ENCODE measurements at places on chromosomes 13 and 19. TPM values are rescaled to one million over a fixed set of nuclear protein-coding genes. Genes with fewer than 3 reads are reported as not detected.

- DNase-seq, result no peak
Observed at GRCh38 chr19:2361246-2362045, 1.4 kb downstream of the TMPRSS9 start.

- DNase-seq, result no peak
Observed at GRCh38 chr13:28463481-28463880, 31.4 kb downstream of the FLT1 start.

GRCh38 chr13:99355267-99356011 lies 48.2 kb upstream of the GPR183 start:
- DNase-seq, result no peak

- DNase-seq, result peak; percentile 68
Observed at GRCh38 chr13:51549050-51549449, 35.2 kb upstream of the WDFY2 start.

GRCh38 chr13:95185311-95185710 lies 115.9 kb downstream of the ABCC4 start:
- no peak for DNase-seq

GRCh38 chr19:53878776-53879139 lies 3.2 kb upstream of the PRKCG start:
- no peak for DNase-seq

GRCh38 chr19:18682807-18683108 lies 722 bp upstream of the CRTC1 start:
- no peak for DNase-seq

Gene DNAJC15
- 15.1 TPM for total RNA-seq

Gene CYP4F3
- 0.41 TPM for total RNA-seq

Gene TEX26
- total RNA-seq, result not detected

DNA sequence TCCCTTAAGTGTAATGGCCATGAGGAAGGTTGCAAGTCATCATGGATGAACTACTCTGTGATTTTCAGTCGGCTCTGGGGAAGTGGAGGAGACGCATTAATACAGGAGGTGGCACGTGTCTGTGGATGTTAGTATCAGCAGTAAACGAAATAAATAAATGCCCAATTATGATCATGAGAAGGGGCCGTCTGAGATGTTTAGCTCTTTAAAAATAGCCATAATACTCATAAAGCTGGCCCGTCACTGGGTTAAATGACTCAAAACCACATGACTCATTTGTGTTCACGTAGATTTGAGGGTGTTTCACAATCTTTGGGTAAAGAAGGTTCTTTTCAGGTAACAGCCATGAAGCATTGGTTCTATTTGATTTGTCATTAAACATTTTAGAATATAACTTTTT lies 620.6 kb downstream of the GPC6 start:
- no peak for DNase-seq

DNA sequence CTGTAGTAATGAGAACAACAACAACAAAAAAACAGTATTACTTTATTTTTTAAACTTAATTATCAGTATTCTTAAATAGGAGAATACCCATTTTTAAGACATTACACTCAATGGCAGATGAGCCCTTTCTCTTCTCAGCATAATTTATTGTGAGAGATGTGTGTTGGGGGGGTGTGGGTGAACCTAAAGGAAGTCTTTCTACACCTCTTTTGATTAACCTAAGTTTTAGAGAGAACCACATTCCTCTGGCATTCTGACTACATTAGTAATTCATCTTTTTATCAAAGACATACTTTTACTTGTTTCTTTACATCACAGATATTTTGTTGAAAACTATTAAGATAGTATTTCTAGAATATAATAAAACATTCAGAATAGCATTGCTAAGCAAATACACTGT lies 890.9 kb downstream of the PCDH9 start:
- no peak for DNase-seq

GRCh38 chr13:111491021-111491420 lies 170.6 kb downstream of the TEX29 start:
- peak; percentile 40 for DNase-seq

Gene C19orf85
- not detected for total RNA-seq

Gene ZNF20
- total RNA-seq, result 3.3 TPM

DNA sequence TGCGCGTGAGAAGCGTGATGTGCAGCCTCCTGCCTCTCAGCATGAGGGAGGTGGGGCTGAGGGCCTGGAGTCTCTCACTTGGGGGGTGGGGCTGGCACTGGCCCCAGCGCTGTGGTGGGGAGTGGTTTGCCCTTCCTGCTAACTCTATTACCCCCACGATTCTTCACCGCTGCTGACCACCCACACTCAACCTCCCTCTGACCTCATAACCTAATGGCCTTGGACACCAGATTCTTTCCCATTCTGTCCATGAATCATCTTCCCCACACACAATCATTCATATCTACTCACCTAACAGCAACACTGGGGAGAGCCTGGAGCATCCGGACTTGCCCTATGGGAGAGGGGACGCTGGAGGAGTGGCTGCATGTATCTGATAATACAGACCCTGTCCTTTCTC lies 8.7 kb downstream of the CD177 start:
- no peak for DNase-seq

Gene KIR2DL1
- 0.58 TPM for total RNA-seq

Gene ZNF320
- 19.0 TPM for total RNA-seq

Data from upper lobe of right lung (tissue), 1 donor.